Lung (tissue), 17 donors: ENCODE measurements at places on chromosomes 2 and 18. TPM values are rescaled to one million over a fixed set of nuclear protein-coding genes. Genes with fewer than 3 reads are reported as not detected.
A peak's percentile ranks its signal among the peaks of the same experiment; 100 is the strongest.

DNA sequence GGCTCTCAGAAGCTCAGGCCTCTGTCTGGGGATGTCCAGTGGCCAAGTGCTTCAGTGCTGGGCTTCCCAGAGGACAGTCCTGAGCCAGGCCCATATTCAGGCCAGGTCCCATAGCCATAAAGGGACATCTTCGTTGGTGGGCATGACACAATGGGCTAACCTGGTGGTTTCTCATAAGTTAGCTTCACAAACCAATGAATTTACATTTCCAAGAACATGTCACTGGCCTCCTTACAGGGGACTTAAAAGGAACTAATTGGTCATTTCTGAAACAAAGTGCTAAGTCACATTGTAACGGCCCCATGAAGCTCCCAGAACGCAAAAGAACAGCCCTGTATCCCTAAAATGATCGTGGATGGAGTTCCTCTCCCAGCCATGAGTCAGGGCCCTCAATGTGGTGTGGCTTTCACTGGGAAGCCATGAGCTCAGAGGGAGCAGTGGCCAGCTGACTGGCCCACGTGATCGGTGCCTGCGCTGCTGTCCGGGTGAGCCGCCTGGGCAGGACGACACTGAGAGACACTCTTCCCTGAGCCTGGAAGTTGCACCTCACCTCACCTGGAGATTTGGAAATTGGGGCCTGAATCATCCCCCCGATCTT is 163.7 kb upstream of the APCDD1 start:
- no peak overlapping the region for H3K4me3 ChIP-seq
- no peak overlapping the region for H3K27ac ChIP-seq
- H3K27me3 ChIP-seq, result no peaks in the 10 kb centered on the region

- no peak overlapping the region for H3K4me3 ChIP-seq
- no peaks in the 10 kb centered on the region for H3K36me3 ChIP-seq
- no peak overlapping the region for H3K27ac ChIP-seq
- H3K4me1 ChIP-seq, result peaks cover 4% of the 10 kb centered on the region
Measured at GRCh38 chr18:48862132-48862531, 88.6 kb downstream of the SMAD7 start.

The CDK15 gene
- 0.11 TPM for total RNA-seq

DNA sequence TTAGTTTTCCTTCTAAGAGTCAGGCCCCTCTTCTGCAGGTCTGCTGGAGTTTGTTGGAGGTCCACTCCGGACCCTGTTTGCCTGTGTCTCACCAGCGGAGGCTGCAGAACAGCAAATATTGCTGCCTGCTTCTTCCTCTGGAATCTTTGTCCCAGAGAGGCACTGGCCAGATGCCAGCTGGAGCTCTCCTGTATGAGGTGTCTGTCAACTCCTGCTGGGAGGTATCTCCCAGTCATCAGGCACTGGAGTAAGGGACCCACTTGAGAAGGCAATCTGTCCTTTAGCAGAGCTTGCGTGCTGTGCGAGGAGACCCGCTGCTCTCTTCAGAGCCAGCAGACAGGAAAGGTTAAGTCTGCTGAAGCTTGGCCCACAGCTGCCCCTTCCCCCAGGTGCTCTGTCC is 4.8 kb downstream of the REG1B start:
- H3K4me3 ChIP-seq, result no peak overlapping the region
- no peaks in the 10 kb centered on the region for H3K27me3 ChIP-seq
- H3K27ac ChIP-seq, result no peak overlapping the region
- no peaks in the 10 kb centered on the region for H3K36me3 ChIP-seq

- H3K27me3 ChIP-seq, result no peaks in the 10 kb centered on the region
- no peak overlapping the region for H3K27ac ChIP-seq
- H3K36me3 ChIP-seq, result no peaks in the 10 kb centered on the region
- no peak overlapping the region for H3K4me3 ChIP-seq
Measured at GRCh38 chr2:216292886-216293301, 79.4 kb downstream of the MARCHF4 start.

GRCh38 chr2:235607546-235608199 is 113.8 kb downstream of the AGAP1 start:
- no peak for DNase-seq
- peaks cover 9% of the 10 kb centered on the region for H3K4me1 ChIP-seq
- no peak overlapping the region for H3K4me3 ChIP-seq
- no peak overlapping the region for H3K27ac ChIP-seq

The TACR1 gene
- total RNA-seq, result 0.63 TPM

- H3K36me3 ChIP-seq, result no peaks in the 10 kb centered on the region
- DNase-seq, result no peak
- H3K4me1 ChIP-seq, result peaks cover 7% of the 10 kb centered on the region
- H3K4me3 ChIP-seq, result no peak overlapping the region
Measured at GRCh38 chr2:15955232-15955988, 15.1 kb downstream of the MYCN start.

The BMP10 gene
- not detected for total RNA-seq

The FAM237A gene
- not detected for total RNA-seq

DNA sequence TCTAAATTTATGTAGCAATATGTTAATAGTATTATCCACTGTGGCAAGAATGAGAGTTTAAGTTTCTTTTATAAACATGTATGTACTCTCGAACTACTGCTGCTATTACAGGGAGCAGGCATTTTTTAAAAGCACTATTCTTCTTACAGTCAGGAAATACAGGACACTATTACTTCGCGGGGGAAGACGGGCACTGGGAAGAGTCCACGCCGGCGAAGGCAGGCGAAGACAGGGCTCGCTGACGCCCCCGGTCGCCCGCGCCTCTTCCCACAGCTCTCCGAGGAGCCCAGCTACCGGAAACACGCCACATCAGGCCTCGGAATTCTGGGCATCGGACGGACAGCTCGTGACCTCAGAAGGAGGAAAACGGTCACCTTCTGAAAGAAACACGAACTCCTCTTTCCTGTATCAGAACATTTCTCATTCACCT is 90.2 kb downstream of the FAM161A start:
- no peaks in the 10 kb centered on the region for H3K4me1 ChIP-seq
- H3K36me3 ChIP-seq, result no peaks in the 10 kb centered on the region
- H3K4me3 ChIP-seq, result peak overlapping the region; percentile 83
- no peaks in the 10 kb centered on the region for H3K27me3 ChIP-seq
- DNase-seq, result peak; percentile 93

The KRCC1 gene
- total RNA-seq, result 22.0 TPM

The C2orf92 gene
- total RNA-seq, result 19.0 TPM

DNA sequence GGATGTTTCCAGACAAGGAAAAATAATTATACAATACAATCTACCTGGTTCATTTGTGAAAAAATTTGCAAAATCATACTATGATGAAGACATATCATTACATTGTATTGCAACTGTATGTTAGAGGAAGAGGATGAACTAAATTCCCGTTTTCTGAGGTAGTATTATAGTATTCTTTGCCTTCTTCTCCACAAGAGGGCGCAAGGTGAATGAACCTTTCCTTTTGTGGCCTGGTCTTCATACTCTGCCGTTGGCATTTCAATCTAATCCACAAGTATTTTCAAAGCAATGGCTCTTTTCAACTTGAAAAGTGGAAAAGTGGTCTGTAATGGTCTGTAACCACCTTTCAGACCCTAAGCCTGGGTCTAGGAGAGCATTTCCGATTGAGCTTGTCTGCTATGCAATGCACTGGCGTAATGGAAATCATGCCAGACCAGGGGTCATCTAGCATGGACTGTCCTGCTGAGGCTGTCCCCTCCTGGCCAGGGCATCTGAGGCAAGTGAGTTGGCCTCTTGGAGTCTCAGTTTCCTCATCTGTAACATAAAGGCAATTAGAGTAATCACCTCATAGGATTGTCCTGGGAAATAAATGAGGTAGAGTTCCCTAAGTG is 30.8 kb upstream of the ZNF396 start:
- no peak overlapping the region for H3K27ac ChIP-seq
- no peaks in the 10 kb centered on the region for H3K27me3 ChIP-seq
- no peak overlapping the region for H3K4me3 ChIP-seq
- H3K4me1 ChIP-seq, result no peaks in the 10 kb centered on the region
- DNase-seq, result peak; percentile 87

The CYP26B1 gene
- total RNA-seq, result 4.7 TPM

The LINC00305 gene
- total RNA-seq, result not detected

GRCh38 chr2:142241016-142241415 is 110.2 kb upstream of the LRP1B start:
- no peaks in the 10 kb centered on the region for H3K27me3 ChIP-seq
- no peak overlapping the region for H3K27ac ChIP-seq
- no peak overlapping the region for H3K4me3 ChIP-seq

DNA sequence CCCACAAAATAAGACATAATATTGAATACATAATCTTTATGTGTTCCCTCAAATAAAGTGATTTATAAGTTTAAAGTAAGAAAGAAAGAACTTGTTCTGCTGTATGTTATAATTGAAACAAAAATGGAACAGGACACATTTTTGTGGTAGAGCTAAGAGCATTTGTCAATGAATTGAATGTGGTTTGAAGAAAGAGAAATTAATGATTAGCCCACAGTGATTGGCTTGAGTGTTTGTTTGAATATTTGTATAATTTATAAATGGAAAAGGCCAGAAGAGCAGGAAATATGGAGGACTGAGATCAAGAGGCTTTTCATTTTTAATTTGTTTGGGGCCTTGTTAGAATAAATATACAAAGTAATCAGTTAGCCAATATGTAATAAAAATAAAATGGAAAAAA is 395.1 kb upstream of the CDH19 start:
- H3K27me3 ChIP-seq, result no peaks in the 10 kb centered on the region
- DNase-seq, result peak; percentile 24
- no peaks in the 10 kb centered on the region for H3K4me1 ChIP-seq
- no peak overlapping the region for H3K4me3 ChIP-seq
- H3K27ac ChIP-seq, result no peak overlapping the region

DNA sequence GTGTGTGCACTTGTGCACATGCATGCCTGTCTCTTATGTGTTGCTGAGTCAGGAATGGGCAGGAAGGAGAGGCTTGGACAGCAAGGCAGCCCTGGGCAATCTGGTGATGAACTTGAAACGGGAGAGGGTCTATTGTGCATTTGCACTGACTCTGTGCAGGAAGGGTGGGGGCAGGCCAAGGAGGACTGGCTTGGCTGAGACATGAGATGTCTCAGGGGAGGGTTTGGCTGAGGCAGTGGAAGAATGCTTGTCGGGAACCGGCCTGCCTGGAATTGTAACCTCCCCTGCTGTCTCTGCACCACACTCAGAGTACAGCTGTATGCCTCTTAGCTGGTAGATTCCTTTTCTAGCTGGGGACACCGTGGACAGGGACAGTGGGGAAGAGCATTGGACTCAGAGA is 176.1 kb upstream of the TNP1 start:
- H3K36me3 ChIP-seq, result no peaks in the 10 kb centered on the region
- no peak overlapping the region for H3K4me3 ChIP-seq
- peak; percentile 48 for DNase-seq
- peaks cover 1% of the 10 kb centered on the region for H3K4me1 ChIP-seq
- no peak overlapping the region for H3K27ac ChIP-seq

GRCh38 chr18:46265196-46266156 is 161.3 kb downstream of the HAUS1 start:
- H3K4me3 ChIP-seq, result no peak overlapping the region
- no peak overlapping the region for H3K27ac ChIP-seq
- H3K27me3 ChIP-seq, result no peaks in the 10 kb centered on the region
- H3K36me3 ChIP-seq, result peaks cover 5% of the 10 kb centered on the region
- no peaks in the 10 kb centered on the region for H3K4me1 ChIP-seq

DNA sequence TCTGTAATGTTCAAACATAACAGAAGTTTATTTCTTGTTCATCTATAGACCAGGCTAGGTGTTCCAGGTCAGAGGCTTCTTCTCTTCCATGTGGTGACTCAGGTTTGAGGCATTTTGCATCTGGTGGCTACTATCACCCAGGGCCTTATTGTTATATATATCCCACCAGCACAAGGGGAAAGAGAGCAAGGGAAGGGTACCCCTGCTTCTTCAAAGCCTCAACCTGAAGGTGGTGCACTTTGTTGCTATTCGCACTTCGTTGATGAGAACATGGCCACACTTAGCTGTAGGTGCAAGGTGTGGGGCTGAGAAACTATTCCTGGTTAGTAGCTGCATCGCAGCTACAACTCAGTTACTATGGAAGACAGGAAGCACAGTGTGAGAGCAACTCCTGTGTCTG is 27.4 kb upstream of the SLC3A1 start:
- no peaks in the 10 kb centered on the region for H3K4me1 ChIP-seq
- DNase-seq, result no peak
- no peaks in the 10 kb centered on the region for H3K36me3 ChIP-seq
- H3K4me3 ChIP-seq, result no peak overlapping the region
